Small intestine (tissue), 16 donors: ENCODE measurements at places on chromosomes 3 and 15. TPM values are rescaled to one million over a fixed set of nuclear protein-coding genes. Genes with fewer than 3 reads are reported as not detected.

The ENTPD3 gene
- polyA plus RNA-seq = 0.22 TPM

The CP gene
- polyA plus RNA-seq = 3.8 TPM

DNA sequence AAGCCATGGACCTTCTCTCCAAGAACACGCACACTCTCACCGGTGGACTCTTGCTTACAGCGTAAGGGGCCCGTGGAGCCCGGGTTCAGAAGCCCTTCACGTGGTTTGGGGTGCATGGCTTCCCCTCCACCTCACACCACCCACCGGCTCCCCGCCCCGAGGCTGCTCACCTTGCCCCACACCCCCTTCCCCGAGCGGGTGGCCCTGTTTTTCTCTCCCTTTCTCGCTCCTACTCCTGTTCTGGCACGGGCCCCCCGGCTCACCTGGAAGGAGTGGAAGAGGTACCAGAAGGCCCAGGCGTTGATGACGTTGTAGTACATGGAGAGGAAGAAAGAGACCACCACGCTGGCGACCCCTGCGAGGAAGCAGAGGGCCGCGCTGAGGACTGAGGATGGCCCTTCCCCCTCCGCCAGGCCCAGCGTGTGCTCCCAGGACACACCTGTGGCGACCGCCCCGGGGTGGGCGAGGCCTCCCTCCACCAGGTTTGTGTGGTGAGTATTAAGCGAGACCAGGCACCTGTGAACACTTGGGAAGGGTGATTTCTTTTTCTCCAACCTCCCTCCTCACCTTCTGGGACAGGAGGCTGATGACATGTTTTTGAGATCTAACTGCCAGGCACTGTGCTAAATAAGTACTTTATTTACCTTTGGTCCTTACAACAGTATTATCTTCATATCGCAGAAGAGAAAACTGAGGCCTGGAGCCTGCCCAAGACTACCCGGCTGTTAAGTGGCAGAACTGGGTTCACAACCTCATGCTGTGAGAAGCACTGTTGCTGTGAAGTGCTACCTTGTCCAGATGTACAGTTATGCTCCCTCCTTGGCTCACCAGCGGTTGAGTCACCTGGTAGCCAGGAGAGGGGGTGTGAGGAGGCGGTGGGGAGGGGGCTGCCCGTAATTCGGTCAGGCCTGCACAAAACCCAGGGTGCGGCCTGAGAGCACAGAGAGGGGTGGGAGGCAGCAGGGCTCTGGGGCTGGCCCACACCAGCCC is 16.3 kb downstream of the SLC6A20 start:
- no peak for DNase-seq

- no peak for DNase-seq
Observed at GRCh38 chr3:159731254-159731653, 257.4 kb upstream of the IL12A start.
